ENCODE measurements at places on chromosomes 3 and 15.

DNA sequence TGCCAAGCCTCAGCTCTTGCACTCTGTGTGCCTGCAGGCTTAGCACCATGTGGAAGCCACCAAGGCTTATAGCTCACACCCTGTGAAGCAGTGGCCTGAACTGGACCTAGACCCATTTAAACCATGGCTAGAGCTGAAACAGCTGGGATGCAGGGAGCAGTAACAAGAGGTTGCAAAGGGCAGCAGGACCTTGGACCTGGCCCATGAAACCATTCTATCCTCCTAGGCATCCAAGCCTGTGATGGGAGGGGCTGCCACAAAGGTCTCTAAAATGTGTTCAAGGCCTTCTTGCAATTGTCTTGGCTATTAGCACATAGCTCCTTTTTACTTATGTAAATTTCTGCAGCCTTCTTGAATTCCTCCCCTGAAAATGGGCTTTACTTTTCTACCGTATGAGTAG lies 57.9 kb upstream of the NPAP1 start:
- DNase-seq: no peak
- H3K27ac ChIP-seq: no peak overlapping the region
- H3K36me3 ChIP-seq: no peaks in the 10 kb centered on the region

GRCh38 chr3:42061713-42062380 lies 29.3 kb upstream of the TRAK1 start:
- peaks cover 34% of the 10 kb centered on the region for H3K4me1 ChIP-seq
- H3K27me3 ChIP-seq: no peaks in the 10 kb centered on the region
- no peak overlapping the region for H3K4me3 ChIP-seq

- H3K4me3 ChIP-seq: no peak overlapping the region
- H3K4me1 ChIP-seq: no peaks in the 10 kb centered on the region
- H3K27me3 ChIP-seq: no peaks in the 10 kb centered on the region
These were observed 46.7 kb upstream of the AADACL2 start for GRCh38 chr3:151687076-151687475.

GRCh38 chr15:92638709-92639365 lies 16.7 kb downstream of the FAM174B start:
- H3K4me3 ChIP-seq: no peak overlapping the region
- H3K27me3 ChIP-seq: peaks cover 64% of the 10 kb centered on the region
- H3K27ac ChIP-seq: no peak overlapping the region
- DNase-seq: no peak
- peaks cover 4% of the 10 kb centered on the region for H3K4me1 ChIP-seq

- no peak overlapping the region for H3K27ac ChIP-seq
- H3K27me3 ChIP-seq: peaks cover 7% of the 10 kb centered on the region
- H3K4me1 ChIP-seq: peaks cover 3% of the 10 kb centered on the region
- no peak for DNase-seq
These were observed 136.8 kb upstream of the ACP3 start for GRCh38 chr3:132180337-132180791.

- no peaks in the 10 kb centered on the region for H3K36me3 ChIP-seq
- no peak overlapping the region for H3K27ac ChIP-seq
- H3K4me1 ChIP-seq: no peaks in the 10 kb centered on the region
- DNase-seq: no peak
- no peak overlapping the region for H3K4me3 ChIP-seq
These were observed 3.0 kb downstream of the DZIP1L start for GRCh38 chr3:138112362-138112761.

DNA sequence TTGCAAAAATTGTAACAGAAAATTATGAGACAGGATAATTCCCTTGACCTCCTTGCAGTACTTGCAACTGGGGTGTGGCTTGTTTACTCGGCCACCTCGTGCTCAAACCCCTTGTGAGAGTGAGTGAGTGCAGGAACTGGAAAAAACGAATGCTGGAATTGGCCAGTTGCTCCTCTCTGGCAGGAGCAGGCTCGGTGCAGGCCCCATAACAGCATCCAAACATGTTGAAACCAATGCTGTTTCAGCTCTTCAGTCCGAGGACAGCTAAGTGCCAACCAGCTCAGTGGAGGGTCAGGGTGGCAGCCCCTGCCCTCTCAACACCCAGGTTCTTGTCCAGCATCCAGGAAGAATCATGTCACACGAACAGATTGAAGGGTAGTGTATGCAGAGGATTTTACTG lies 36.9 kb downstream of the METTL6 start:
- H3K36me3 ChIP-seq: no peaks in the 10 kb centered on the region
- no peak for DNase-seq
- no peak overlapping the region for H3K4me3 ChIP-seq
- no peaks in the 10 kb centered on the region for H3K4me1 ChIP-seq
- no peaks in the 10 kb centered on the region for H3K27me3 ChIP-seq

GRCh38 chr15:41888662-41889253 lies 5.1 kb downstream of the SPTBN5 start:
- H3K27ac ChIP-seq: peak overlapping the region; percentile 99
- DNase-seq: no peak
- H3K4me3 ChIP-seq: peak overlapping the region; percentile 63
- no peaks in the 10 kb centered on the region for H3K27me3 ChIP-seq
- H3K36me3 ChIP-seq: peaks cover 4% of the 10 kb centered on the region

- H3K4me3 ChIP-seq: peak overlapping the region; percentile 86
- peaks cover 69% of the 10 kb centered on the region for H3K36me3 ChIP-seq
- H3K4me1 ChIP-seq: peaks cover 61% of the 10 kb centered on the region
- no peaks in the 10 kb centered on the region for H3K27me3 ChIP-seq
- DNase-seq: no peak
These were observed 6.3 kb downstream of the BHLHE40 start for GRCh38 chr3:4985330-4986174.

GRCh38 chr15:94272251-94272898 lies 41.0 kb downstream of the MCTP2 start:
- H3K4me3 ChIP-seq: no peak overlapping the region
- H3K4me1 ChIP-seq: peaks cover 6% of the 10 kb centered on the region
- DNase-seq: peak; percentile 11
- no peaks in the 10 kb centered on the region for H3K27me3 ChIP-seq
- H3K27ac ChIP-seq: no peak overlapping the region

- peaks cover 36% of the 10 kb centered on the region for H3K4me1 ChIP-seq
- peaks cover 16% of the 10 kb centered on the region for H3K36me3 ChIP-seq
- no peak for DNase-seq
- peak overlapping the region; percentile 96 for H3K27ac ChIP-seq
- H3K27me3 ChIP-seq: no peaks in the 10 kb centered on the region
- H3K4me3 ChIP-seq: peak overlapping the region; percentile 94
These were observed 999 bp downstream of the ZNF280D start for GRCh38 chr15:56732135-56732885.
